Activated CD4-positive, alpha-beta T cell treated with anti-CD3 and anti-CD28 coated beads, Interleukin-2, amount 50 U/mL, for 1 hour (primary cell): ENCODE measurements at places on chromosomes 2 and 18.
A peak's percentile ranks its signal among the peaks of the same experiment; 100 is the strongest.

DNA sequence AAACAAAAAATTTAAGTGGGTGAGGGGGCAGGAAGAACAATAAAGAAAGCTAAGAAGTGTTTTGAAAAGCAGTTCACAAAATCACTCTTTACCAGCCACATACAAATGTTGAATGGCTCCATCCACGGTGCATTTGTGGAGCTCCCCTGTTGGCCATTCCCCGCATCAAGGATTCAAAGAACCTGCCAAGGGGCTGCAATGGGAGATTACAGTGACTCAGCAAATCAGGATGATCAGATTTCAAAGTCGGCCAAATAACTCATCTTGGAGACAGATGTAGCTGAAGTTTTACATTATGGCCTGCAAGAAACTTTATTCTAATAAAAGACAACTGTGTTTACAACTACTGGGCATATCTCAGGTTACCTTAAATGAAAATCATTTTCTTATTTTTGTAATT is 26.9 kb downstream of the COL4A3 start:
- DNase-seq, result no peak

GRCh38 chr18:8001711-8002301 is 434.7 kb downstream of the PTPRM start:
- no peak for DNase-seq

DNA sequence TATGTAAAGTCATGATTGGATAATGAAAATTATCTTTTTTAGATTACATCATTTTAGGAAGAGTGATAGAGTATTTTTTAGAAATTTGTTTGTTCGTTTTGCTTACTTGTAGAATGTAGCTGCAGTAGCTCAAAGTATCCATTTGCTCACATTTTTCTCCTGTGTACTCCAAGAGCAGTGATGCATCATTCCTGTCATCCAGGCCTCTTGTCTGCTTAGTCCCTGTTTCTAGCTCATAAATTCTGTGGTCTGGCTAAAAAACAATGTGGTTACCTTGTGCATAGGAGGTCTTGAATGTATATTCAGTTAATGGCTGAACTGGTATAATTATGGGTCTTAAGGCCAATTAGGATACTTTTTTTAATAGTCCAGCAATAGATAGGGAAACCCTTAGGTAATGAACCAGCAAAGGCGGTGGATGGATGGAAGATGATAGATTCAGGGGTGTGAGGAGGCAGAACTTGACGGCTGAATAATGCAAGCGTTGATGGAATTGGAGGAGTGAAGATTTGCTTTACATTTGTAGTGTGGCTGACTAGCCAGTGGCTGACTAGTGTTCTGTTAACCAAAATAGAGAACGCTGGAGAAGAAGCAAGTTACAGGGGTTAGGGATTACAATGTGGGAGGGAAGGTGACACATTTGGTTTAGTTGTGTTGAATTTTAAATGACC is 145.0 kb downstream of the ZNF407 start:
- no peak for DNase-seq

GRCh38 chr18:62778976-62779869 is 63.9 kb downstream of the PHLPP1 start:
- no peak for DNase-seq

DNA sequence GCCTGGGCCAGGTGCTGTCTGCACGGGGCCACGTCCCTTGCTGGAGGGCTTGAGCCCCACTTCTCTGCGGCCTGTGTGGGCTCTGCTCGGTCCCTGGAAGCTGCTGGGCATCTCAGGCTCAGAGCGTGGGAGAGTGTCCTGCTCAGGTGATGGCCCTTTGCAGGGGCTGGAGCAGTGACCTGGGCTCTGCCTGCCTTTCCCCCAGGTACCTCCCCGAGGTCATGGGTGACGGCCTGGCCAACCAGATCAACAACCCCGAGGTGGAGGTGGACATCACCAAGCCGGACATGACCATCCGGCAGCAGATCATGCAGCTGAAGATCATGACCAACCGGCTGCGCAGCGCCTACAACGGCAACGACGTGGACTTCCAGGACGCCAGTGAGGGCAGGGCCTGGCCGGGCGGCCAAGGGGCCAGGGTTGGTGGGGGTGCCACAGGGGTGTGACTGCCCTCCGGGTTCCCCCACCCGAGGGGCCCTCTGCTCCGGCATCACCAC is 29.9 kb downstream of the GPC1 start:
- no peak for DNase-seq

GRCh38 chr2:126642031-126642430 is 13.9 kb upstream of the GYPC start:
- DNase-seq, result no peak

DNA sequence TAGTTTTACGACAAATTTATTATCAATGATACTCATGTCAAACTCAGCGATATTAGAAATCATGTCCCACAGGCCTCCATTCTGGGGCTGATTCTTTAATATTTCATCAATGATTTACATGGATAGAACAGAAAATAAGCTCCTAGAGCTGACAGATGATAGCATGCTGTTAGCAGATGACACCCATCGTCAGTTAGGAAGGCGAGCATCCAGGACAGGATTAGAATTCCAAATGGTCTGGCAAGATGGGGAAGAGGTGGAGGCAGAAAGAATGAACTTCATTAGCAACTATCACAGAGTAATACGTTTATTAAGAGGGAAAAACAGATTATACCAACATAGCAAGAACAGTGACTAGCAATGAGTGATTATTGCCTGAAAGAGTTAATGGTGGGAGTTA is 46.2 kb upstream of the ACVR1 start:
- no peak for DNase-seq

GRCh38 chr18:3967359-3968180 is 487.5 kb downstream of the DLGAP1 start:
- DNase-seq, result no peak

DNA sequence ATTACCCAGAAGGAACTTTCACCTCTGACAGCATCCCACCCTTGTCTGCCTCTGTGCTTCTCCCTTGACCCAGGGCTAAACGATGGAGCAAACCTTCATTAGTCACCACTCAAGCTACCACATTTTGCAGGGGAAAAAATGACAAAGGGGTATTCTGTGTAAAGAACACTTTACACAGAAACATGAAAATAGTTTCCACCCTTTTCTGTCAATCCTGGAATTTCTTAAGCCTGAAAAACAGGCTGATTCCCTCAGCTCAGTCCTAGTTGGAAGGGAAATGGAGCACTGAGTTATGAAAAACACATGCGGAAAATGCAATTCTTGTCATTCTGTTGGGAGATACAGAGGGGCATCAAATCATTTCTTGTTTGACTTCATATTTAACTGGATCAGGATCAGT is 175.0 kb upstream of the HNRNPA3 start:
- no peak for DNase-seq

DNA sequence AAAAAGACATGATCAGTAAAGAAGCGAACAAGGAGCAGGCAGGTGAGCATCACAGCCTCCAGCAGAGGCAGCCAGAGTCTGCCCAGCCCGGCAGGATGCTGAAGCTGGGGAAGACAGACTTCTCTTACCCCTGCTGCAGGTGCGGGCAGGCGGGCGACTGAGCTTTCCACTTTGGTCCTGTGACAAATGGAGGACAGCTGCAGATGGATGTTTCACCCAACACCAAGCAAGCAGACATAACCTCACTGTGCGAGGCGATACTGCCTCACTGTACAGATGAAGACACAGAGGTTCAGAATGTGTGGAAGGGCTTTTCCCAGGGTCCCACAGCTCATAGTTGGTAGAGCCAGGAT is 251.0 kb downstream of the AFF3 start:
- DNase-seq, result no peak

DNA sequence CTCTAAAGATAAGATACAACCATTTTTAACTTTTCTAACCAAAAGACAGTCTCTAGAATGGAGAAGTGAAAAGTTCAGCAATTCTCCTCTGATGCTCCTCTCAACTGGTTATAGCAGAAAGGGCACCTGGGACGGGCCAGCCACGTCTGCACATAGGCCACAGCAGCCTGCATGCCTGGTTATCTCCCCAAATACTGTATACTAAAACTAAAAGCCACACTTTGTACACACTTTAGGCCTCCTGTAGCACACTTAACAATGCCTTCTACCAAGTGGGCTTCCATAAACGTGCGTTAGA is 179.1 kb downstream of the ANKRD44 start:
- DNase-seq, result no peak

GRCh38 chr2:83817511-83817910 is 641.6 kb downstream of the SUCLG1 start:
- no peak for DNase-seq

GRCh38 chr2:67399831-67400489 is 2.8 kb downstream of the ETAA1 start:
- no peak for DNase-seq

DNA sequence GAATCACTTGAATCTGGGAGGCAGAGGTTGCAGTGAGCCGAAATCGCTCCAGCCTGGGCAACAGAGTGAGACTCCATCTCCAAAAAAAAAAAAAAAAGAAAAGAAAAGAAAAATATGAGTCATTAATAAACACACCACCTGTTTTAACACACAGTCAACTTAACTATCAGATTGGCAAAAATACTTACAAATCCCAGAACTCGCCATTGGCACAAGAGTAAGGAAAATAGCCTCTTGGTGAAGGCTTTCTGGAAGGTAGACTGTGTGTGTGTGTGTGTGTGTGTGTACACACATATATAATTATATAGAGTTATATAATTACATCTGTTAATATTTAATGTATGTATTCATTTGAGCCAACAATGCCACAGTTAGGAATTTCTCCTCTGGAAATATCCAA is 63.7 kb upstream of the UXS1 start:
- DNase-seq, result no peak

DNA sequence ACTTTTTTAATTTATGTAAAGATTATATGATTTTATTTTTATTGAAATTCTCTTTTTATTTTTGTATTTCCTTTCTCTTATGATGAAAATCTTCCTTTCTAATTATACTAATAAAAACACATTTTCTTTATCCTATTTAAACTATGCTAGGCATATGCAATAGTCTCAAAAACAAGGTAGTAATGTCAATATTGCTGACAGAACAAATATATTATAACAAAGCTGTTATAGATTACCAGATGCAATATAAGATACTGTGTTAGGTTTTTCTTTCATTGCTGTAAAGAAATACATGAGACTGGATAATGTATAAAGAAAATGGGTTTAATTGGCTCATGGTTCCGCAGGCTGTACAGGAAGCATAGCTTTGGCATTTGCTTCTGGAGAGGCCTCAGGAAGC is 631.2 kb upstream of the SOX11 start:
- no peak for DNase-seq

GRCh38 chr2:117941693-117942092 is 72.2 kb downstream of the CCDC93 start:
- no peak for DNase-seq

GRCh38 chr18:34710458-34710914 is 388 bp downstream of the DTNA start:
- DNase-seq, result no peak

GRCh38 chr2:190970873-190971506 is 43.0 kb downstream of the STAT1 start:
- DNase-seq, result no peak

GRCh38 chr2:205612636-205613035 is 69.7 kb upstream of the NRP2 start:
- no peak for DNase-seq

GRCh38 chr2:65317841-65318240 is 90.2 kb downstream of the ACTR2 start:
- DNase-seq, result no peak

- no peak for DNase-seq
These were observed 46.6 kb upstream of the EHBP1 start for GRCh38 chr2:62658891-62659290.

DNA sequence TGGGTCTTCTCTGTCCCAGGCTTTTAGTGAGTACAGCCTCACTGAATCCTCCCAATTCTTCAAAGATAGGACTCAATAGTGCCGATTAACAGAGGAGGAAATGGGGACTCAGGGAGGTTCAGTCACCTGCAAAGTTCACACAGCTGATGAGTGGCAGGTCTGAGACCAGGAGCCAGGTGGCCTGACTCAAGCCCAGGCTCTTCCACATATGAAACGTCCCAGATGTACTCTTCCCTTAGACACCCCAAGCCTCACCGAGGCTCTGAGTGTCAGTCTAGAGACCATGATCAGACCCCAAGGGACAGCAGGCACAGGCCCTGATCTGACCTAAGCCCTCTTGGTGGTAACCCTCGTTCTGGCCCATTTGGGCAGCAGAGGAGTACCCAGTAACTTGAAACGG is 115.2 kb downstream of the INHBB start:
- DNase-seq, result no peak

GRCh38 chr2:26043862-26044696 is 10.2 kb downstream of the RAB10 start:
- DNase-seq, result no peak

DNA sequence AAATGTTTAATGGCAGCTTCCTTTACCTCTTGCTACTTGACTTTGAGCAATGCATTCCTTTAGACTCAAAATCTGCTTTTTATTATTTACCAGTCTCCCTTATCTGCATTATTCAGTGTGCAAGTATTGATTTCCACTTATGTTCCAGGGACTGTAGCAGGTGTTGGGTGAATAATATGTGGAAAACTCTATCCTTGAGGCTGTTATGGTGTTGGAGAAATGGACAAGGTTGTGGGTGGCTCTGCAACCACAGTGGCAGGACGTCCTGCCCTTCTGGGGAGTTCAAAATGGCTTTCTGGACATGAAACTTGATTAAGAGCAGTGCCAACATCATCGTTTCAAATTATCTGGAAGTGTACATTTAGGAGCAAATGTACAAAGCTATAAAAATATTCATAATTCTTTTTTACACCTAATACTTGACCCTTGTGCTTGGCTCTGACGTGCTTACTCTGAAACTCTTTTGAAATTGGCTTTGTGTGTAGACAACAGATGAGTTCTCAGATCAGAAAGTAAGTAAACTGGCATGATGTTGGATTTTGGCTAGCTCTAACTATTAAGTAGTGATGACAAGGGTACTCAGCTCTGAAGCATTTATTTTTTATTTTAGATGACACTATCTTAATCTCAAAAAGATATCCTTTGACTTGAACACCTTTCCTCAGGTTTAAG is 766.2 kb downstream of the DPP10 start:
- no peak for DNase-seq

GRCh38 chr2:105546628-105546974 is 147.8 kb upstream of the FHL2 start:
- DNase-seq, result peak; percentile 9

DNA sequence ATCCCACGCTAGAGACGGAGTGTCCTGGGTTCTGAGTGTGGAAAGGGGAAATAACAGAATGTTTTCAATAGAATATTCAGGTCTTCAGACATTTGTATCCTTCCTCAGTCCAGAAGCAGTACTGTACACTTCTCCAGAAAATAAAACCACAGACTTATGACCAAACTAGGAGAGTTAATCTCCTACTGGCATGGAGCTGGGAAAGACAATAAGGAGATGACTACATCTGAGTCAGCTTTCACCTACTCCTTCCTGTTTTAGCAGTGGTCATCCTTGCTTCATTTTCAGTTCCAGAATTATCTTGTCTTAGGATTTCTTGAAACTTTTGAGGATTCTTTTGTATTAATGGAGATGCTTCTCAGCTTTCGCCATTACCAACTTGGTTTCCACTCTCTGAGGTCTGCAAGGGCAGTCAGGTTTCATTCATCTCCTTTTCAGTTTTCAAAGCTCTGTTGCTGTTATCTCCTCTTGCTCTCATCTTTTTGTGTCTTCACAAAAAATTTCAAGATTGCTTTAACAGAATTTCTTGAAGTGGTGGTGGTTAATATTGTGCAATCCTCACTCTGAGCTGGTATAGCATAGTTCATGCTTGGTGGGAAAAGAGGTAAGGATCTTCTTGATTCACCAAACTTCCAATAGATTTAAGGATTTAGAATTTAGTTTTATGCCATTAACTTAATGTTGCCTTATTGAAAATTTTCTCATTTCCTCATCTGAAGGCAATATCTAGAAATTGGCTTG is 23.7 kb upstream of the NR4A2 start:
- no peak for DNase-seq
